NCI-H1694 treated with DMSO at 0.1 percent for 48 hours (cell line): ENCODE measurements at places on chromosomes 4 and X.

- peak; percentile 20 for DNase-seq
Observed at GRCh38 chrX:22192419-22193060, 80.2 kb upstream of the CBLL2 start.

DNA sequence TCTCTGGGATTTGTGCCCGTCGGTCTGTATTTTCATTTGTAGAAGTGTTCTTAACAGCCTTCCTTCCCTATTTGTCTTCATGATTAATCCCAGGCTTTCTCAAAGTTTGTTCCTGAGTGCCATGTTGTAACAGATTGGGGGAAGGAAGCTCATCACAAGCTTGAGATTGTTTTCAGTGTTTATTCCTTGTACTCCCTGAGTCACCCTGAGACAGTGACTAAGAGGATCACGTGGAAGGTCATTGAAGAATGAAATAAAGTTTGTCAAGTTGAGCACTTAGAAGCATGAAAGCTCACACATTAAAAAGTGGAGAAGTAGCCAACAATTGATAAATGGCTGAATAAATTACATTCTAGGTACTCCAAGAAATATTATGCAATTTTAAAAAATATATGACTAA, 153.5 kb upstream of the FAM241A start:
- DNase-seq: no peak

GRCh38 chr4:38055566-38055965, 95.4 kb downstream of the PTTG2 start:
- DNase-seq: no peak

GRCh38 chr4:189858435-189858834, 82.2 kb upstream of the FRG1 start:
- no peak for DNase-seq

DNA sequence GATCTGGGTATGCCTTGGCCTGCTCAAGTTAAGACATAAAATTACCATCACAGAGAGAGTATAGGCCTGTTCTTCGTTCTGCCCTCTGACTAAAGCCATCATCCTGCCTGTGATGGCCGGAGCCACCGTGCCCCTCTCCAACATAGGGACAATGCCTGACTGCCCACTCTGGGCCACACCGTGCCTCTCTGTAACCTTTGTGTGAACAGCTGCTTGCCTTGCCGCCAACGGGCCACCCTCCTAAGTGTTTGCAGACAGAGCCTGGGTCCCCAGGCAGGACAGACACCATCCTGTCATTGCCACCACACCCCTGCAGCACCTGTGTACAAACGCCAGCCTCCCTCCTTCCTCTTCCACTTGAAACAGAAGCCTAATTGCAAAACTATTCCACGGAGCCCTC, 298.7 kb upstream of the TENM3 start:
- no peak for DNase-seq

GRCh38 chr4:135201081-135201480, 999.5 kb upstream of the PABPC4L start:
- DNase-seq: no peak

GRCh38 chr4:8538076-8538702, 42.0 kb upstream of the GPR78 start:
- DNase-seq: no peak

- DNase-seq: peak; percentile 55
Observed at GRCh38 chrX:19343535-19344408, at the start of gene PDHA1. PDHA1 (plus strand) TSS chrX:19343927; CDS start chrX:19344038, 111 bp downstream.

DNA sequence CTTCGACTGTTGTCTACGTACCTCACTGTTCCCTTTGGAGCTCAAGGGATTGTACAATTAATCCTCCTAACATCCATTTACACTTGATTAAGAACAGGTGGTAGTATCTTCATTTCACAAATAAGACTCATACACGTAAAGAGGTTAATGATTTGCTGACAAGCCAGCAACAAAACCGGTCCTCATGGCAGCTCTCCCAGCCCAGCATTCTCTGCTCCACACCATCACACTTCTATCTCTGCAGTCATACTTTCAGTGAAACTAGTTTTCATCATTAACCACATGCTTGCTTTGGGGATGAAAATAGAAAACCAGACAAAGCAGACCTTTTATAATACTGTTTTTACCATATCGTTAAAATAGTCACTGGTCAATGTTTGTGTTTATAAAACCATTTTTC, 28.7 kb upstream of the CASK start:
- DNase-seq: no peak

GRCh38 chr4:120399826-120400225, 333.2 kb upstream of the MAD2L1 start:
- no peak for DNase-seq

GRCh38 chr4:173584506-173584905, 54.5 kb upstream of the HAND2 start:
- DNase-seq: no peak

GRCh38 chr4:21177871-21178270, 477.6 kb downstream of the PACRGL start:
- DNase-seq: no peak

DNA sequence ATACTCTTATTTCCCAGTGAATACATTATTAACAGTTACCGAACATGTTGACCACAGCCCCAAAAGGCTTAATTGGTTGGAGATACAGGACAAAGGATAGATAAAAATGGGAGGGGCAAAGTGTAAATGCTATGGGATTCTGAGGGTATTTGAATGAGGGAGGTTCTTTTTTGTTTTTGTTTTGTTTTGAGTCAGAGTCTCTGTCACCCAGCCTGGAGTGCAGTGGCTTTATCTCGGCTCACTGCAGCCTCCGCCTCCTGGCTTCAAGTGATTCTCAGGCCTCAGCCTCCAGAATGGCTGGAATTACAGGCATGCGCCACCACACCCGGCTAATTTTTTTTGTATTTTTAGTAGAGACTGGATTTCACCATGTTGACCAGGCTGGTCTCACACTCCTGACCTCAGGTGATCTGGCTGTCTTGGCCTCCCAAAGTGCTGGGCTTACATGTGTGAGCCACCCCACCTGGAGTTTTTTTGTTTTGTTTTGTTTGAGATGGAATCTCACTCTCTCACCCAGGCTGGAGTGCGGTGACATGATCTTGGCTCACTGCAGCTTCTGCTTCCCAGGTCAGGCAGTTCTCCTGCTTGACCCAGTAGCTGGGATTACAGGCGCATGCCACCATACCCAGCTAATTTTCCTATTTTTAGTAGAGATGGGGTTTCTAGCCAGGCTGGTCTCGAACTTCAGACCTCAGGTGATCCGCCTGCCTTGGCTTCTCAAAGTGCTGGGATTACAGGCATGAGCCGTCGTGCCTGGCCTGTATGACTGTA, 9.0 kb downstream of the UBE2K start:
- no peak for DNase-seq

GRCh38 chrX:7515681-7516413, 327.1 kb upstream of the VCX start:
- DNase-seq: no peak

DNA sequence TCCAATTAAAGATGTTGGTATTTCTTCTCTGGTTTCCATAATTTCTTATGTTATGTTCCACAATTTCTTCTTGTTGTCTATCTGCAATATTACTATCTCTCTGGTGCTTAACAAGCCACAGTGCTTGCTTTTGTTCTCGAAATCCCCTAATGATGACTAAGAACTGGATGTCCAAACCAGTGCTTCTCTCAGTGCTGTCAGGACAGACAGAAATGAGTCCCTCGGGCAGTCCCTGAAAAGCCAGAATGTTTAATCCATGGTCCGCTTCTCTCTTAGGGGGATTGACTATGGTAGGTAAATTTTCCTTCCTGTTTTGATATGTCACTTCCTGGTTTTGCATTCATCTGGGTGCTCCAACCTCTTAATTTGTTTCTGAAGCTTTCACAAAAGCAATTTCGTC, 321.6 kb upstream of the PCDH10 start:
- no peak for DNase-seq

- DNase-seq: peak; percentile 54
Observed at GRCh38 chr4:26787461-26788340, 72.9 kb upstream of the STIM2 start.

GRCh38 chr4:47972721-47973120, 43.8 kb downstream of the CNGA1 start:
- DNase-seq: no peak

GRCh38 chrX:69173906-69174305, 8.7 kb upstream of the PJA1 start:
- DNase-seq: no peak

DNA sequence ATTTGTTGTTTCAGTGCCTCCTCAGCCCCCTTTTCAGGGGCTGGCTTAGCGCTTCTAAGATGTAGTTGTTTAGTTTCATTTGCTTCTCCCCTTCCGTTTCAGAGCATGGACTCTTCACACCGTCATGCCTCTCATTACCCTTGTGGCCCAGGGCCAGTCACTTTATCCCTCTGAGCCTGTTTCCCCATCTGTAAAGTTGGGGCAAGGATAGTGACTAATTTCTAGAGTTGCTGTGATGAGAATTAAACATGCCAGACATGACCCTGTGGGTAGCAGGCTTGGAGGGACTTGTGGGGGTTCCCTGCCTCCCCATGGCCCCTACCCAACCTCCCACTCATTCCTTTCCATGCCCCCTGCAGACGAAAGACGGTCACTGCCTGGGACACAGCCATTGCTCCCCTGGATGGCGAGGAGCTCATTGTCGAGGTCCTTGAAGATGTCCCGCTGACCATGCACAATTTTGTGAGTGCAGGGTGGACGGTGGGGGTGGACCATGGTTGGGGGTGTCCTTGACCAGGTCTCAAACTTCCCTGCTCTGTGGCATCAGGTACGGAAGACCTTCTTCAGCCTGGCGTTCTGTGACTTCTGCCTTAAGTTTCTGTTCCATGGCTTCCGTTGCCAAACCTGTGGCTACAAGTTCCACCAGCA, 3.6 kb downstream of the ARAF start:
- no peak for DNase-seq

DNA sequence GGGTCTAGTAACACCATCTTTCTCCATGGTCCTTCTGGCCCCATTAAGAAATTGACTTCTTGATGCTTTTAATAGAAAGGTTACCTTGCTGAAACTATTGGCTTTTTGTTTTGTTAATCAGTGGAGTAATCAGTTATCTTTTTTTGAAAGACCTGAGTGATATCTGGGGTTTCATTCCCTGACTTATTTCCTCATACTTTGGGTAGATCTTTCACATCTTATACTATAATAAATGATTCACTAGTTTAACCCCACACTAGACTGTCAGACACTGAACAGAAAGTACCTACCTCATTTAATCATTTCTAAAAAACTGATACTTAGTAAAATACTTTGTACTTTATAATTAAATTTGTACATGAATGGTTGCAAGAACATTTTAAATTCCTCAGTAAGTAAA, 1021.1 kb downstream of the STIM2 start:
- no peak for DNase-seq

- DNase-seq: peak; percentile 19
Observed at GRCh38 chr4:147096667-147097604, 151.3 kb upstream of the TTC29 start.

GRCh38 chr4:4341861-4342650, 44.8 kb upstream of the NSG1 start:
- DNase-seq: no peak

- peak; percentile 90 for DNase-seq
Observed at GRCh38 chr4:173448608-173449379, 49.9 kb upstream of the SCRG1 start.

DNA sequence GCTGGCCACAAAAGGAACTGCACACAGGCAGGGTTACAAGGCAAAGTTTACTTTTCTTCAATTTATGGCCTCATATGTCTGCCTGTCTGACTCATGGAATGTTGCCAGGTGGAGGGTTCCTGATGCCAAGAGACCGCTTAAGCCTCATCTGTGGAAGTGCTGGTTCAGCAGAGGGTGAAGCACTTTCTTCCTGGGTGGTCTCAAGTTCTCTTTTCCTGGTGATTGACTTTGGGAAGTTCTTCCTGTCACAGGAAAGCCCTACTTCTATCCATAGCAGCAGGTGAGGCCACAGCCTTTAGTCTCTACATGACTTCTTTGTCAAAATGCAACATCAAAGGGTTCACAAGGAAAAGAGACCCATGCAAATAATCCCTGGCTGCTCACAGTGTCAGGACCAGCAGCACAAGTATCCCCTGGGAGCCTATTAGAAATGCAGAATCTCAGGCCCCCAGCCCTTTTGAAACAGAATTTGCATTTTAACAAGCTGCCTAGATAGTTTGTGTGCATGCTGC, 81.4 kb upstream of the IGFBP7 start:
- DNase-seq: no peak
